ENCODE measurements at places on chromosomes 13 and 19.
A peak's percentile ranks its signal among the peaks of the same experiment; 100 is the strongest.

- no peak for DNase-seq
Measured at GRCh38 chr13:32391101-32391619, 36.8 kb downstream of the N4BP2L1 start.

- DNase-seq, result no peak
Measured at GRCh38 chr19:49859682-49860335, 7.6 kb downstream of the PNKP start.

DNA sequence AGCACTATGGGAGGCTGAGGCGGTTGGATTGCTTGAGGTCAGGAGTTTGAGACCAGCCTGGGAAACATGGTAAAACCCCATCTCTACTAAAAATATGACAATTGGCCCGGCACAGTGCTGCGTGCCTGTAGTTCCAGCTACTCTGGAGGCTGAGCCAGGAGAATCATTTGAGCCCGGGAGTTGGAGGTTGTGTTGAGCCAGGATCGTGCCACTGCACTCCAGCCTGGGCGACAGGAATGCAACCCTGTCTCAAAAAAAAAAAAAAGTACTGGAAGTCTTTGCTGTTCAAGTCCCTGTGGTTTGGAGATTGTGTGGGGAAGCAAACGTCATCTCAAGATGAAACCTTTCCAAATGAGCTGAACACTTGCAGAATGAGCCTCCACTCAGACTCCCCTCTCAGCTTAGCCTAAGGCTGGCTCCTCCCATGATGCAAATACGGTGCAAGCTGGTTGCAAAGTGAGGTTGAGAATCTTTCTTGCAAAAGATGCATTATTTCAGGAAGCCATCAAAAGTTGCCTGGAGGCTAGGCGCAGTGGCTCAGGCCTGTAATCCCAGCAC lies 46.2 kb downstream of the MYO9B start:
- DNase-seq, result no peak

DNA sequence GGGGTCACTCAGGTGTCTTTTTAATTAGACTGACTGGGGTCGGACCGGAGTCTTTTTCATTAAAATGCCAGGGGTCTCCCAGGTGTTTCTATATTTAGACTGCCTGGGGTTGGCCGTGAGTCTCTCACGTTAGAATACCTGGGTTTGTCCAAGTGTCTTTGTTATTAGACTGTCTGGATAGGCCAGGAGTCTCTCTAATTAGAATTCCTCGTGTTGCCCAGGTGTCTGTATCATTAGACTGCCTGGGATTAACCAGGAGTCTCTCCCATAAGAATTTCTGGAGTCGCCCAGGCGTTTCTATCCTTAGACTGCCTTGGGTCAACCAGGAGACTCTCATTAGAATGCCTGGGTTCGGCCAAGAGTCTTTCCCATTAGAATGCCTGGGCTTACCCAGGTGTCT lies 1445.7 kb downstream of the UQCRFS1 start:
- no peak for DNase-seq

DNA sequence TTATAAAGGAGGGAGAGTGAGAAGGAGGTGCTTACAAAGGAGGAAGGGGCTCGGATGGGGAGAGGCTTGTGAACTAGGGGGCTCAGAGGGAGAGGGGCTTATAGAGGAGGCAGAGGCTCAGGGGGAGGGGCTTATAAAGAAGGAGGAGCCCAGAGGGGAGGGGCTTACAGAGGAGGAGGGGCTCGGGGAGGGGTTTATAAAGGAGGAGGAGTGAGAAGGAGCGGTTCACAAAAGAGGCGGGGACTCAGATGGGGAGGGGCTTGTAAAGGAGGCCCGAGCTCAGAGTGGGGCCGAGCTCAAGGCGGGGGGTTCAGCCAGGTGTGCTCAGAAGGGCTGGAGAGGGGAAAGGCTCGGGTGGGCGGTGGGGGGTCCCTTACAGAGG lies 500 bp downstream of the SMIM24 start:
- no peak for DNase-seq

DNA sequence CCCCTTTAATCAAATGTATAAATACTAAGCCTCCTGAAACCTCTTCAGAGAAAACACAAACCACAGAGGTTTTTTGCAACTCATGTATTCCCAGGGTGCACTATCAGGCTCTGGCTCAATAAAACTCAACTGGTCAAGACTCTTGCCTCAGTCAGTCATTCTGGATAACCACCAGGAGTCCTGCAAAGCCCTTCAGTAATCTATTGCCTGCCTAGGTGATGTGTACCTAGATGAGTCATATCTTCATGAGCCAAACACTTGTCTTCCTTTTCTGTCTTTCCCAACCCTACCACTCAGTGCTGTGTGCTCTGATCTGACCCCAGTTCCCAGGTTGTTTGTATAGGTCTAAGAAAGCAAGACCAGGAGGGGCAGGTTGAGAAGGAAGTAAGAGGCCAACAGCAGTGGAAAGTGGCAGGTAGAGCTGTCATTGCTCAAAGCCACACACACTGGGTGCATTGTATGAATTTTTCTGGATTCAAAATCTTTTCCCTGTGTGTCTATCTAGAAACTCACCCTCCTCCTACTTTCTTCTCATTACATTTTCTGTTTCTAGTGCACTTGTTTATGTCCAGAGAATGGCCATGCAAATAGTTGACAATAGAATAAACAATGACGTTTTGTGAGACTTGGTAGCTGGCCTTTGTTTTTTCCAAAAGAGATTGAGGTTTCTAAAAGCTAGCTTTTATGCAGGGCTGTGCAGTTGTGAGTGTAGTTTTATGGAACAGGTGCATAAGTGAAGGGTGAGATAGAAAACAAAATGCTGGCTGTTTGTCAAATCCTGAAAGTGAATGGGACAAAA lies 48.1 kb downstream of the PSG1 start:
- DNase-seq, result no peak

- no peak for DNase-seq
Measured at GRCh38 chr13:30109471-30110135, 197.7 kb downstream of the KATNAL1 start.

GRCh38 chr19:18226956-18227780 lies 930 bp upstream of the PDE4C start:
- no peak for DNase-seq

GRCh38 chr13:20993211-20993610 lies 68.2 kb downstream of the LATS2 start:
- DNase-seq, result no peak

- DNase-seq, result no peak
Measured at GRCh38 chr13:23844132-23844531, 45.1 kb downstream of the MIPEP start.

- DNase-seq, result no peak
Measured at GRCh38 chr13:65143920-65144319, 2086.2 kb downstream of the PCDH9 start.

DNA sequence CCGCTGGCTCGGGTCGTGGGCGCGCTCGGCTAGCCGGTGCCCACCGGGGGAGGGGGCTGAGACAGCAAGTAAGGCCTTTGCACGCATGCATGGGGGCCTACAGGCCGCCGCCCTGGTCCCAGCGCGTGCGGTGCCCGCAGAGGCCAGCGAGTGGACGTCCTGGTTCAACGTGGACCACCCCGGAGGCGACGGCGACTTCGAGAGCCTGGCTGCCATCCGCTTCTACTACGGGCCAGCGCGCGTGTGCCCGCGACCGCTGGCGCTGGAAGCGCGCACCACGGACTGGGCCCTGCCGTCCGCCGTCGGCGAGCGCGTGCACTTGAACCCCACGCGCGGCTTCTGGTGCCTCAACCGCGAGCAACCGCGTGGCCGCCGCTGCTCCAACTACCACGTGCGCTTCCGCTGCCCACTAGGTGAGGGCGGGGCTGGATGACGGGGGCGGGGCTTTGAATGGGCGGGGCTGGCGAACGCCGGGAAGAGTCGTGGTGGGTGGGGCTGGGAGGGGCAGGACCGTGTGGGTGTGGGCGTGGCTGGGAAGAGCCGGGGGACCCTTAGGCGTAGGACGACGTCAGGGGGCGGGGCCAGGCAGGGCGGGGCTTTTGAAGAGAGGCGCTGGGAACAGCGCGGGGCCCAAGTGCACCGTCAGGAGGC lies 2.1 kb downstream of the CILP2 start:
- peak; percentile 33 for DNase-seq

DNA sequence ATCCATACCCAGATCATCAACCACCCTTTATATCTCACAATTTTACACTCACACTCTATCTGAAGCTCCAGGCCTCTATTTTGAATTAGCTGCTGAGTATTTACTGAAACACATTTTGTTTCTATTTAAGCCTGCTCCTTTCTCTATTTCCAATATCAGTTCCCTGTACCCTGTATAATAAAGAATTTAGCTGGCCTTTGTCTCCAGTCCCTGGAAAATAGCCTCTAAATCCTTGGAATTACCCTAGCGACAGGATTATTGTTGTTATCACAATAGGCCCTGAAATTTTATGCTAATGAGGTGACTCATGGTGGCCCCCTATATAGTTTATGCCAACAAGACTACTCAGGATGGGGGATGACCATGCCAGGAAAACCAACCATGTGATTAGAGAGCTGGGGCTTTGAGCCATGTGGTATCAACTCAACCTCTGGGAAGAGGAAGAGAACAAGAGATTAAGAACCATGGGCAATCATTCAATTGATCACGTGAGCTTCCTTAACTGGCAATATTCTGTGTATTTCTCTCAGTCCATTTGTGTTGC lies 72.7 kb downstream of the KATNAL1 start:
- no peak for DNase-seq

- DNase-seq, result no peak
Measured at GRCh38 chr13:75318138-75318833, 163.7 kb downstream of the TBC1D4 start.

DNA sequence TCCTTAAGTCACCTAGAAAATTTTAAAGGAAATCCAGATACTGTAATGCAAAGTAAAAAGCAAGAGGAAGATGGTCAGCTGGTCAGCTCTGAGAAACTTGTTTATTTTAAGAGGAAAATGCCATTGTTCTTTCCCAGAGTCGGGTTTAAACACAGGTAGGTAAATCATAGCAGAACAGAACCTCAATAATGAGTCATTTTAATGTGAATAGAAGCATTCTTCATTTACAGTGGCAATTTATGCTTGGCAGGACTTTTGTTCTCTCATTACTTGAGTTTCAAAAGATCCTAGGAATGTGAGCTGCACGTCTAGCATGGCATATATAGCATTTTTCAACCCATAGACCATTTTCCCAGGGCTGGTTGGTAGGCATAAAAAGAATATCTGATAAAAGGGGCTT lies 132.3 kb downstream of the LIG4 start:
- no peak for DNase-seq

DNA sequence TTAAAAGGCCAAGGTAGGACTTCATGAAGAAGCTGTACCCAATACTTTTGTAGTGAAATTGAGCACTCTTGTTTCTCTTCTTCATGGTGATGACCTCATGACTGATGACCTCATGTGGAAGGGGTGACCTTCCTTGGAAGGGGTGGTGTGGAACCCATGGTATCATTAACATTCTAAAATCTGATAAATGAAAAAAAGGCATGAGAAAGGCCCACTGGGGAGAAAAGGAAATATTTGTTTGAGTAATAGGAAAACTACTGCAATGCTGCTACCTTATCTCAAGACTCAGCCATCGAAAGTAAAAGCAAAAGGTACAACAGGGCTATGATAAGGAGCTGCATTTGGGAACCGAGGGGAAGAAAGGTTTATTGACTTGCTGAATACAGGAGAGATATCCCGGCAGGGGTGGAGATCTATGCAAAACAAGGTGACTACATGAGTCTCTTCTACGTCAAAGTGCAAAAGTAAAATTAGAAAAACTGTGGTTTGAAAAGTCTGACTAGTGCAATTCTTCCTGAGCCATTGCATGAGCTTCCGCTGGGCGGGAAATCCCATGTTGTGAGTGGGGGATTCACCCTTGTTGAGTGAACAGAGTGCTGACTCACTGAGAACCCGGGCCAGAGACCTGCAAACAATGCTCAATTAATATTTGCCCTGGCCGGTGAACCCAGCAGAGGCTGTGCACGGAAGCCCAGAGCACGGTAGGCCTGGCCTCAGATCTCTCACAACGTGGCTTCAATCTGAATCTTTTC lies 138.9 kb upstream of the RFC3 start:
- DNase-seq, result peak; percentile 27

GRCh38 chr19:14089662-14090508 lies 666 bp downstream of the SAMD1 start:
- peak; percentile 40 for DNase-seq

- no peak for DNase-seq
Measured at GRCh38 chr19:47142779-47143178, 12.1 kb downstream of the SAE1 start.

DNA sequence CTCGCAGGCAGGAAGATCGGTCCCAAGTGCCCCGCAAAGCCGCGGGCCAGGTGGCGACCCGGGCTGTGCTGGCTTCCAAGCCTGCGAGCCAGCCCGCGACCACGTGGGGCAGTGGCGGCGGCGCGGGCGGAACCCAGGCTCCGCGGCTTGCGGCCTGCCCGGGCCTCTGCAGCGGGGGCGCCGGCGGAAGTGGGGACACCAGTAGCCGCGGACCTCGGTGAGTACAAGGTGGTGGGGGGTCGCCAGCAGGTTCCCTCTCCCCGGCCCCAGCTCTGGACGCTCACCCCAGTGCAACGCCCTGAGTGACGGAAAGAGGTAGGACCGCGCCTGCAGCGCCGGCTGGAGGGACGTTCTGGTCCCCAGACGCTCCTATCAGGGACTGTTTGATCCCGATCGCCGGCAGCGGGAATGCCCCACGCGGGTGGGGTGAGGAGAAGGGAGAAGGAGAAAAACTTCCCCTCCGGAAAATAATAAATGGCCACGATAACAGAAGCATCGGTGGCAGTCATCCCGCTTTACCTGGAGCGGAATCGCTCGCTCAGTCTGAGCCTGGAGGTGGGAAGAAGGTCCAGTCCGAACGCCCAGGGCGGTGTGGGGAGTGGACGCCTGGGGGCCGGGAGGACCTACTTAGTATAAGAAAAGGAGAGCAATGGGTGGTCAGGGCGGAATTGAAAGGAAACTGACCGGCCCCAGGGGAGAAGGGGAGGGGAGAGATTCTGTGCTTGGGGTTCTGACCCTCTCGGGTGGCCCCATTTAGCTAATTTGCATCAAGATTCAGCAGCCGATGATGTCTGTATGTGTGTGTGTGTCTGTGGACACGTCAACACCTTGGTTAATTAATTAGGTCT lies at the start of gene GEMIN7:
Gene GEMIN7, plus strand, starts transcription at position 198 of the 848 bp plus-strand sequence. CDS start 10,855 bp downstream, outside the sequence.
- DNase-seq, result peak; percentile 71

GRCh38 chr13:113425941-113426590 lies 27.2 kb downstream of the ADPRHL1 start:
- no peak for DNase-seq

DNA sequence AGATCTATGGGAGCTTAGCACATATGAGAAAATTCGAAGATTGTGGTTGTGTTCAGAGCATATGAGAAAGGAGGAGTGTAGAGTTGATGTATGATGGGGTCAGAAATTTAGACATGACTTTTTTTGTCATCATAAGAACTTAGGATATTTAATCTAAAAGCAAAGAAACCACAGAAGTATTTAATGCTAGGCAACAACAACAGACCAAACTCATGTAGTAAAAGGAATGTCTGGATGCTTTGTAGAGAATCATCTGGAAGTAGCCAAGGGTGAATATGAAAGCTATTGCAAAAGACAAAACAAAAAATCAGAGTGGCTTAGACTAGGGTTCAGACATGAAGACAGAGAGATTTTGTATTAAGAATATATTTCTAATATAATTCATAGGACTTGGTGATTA lies 190.3 kb downstream of the SLITRK1 start:
- no peak for DNase-seq

- DNase-seq, result no peak
Measured at GRCh38 chr13:26495750-26496149, 61.7 kb upstream of the WASF3 start.
